ENCODE measurements at places on chromosomes 3 and 15. TPM values are rescaled to one million over a fixed set of nuclear protein-coding genes. Genes with fewer than 3 reads are reported as not detected.

ZNF654 gene
- 14.7 TPM for total RNA-seq

BOC gene
- 31.4 TPM for total RNA-seq

- no peak for DNase-seq
These were observed 137.4 kb downstream of the GAP43 start for GRCh38 chr3:115760716-115761115.

DNA sequence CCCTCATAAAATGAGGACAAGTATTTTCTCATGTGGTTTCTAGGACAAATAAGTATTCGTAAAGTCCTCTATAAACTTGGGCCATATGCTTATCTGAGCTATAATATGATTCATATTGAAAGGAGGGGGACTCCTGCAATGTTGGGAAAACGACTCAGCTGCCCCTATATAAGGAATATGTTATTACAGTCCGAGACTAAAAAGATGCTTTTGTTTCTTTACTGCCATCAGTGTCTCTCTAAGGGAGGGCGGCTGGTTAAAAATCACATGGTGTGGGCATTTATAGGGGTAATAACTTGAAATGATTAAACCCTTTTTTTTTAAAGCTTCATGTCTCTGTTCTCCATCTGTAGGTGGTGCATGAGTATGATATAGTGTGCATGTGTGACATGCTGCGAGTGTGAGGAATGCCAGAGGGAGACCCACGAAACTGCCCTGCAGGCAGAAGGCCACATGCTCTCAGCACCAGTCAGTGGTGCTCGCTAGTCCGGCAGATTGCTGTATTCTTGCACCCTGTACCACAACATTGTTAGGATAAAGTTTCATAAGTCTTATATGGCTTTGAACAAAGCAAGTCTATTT is 256.0 kb upstream of the CTDSPL start:
- no peak for DNase-seq

GRCh38 chr3:24829011-24829581 is 334.4 kb upstream of the THRB start:
- DNase-seq = no peak

- DNase-seq = no peak
These were observed 142.0 kb upstream of the TMC3 start for GRCh38 chr15:81516012-81516411.

DNA sequence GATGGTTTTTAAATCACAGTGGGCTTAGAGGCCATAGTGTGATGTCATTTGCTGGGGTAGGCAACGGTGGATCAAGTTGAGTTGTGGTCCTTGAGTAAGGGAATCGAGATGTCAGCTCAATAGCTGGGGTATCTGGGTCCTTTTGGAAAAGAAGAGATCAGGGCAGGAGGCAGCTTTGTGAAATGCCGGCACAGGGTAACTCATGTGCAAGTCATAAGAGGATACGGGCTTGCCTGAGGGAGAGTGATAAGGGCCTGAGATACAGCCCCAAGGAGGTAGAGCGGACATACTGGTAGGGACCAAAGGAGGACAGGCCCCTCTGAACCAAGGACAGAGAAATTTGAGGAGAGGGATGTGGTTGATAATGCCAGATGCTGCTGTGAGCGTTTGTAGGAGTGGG is 4.2 kb upstream of the FAM131A start:
- no peak for DNase-seq

- DNase-seq = no peak
These were observed 233.4 kb downstream of the FEZF2 start for GRCh38 chr3:62139957-62140356.

DNA sequence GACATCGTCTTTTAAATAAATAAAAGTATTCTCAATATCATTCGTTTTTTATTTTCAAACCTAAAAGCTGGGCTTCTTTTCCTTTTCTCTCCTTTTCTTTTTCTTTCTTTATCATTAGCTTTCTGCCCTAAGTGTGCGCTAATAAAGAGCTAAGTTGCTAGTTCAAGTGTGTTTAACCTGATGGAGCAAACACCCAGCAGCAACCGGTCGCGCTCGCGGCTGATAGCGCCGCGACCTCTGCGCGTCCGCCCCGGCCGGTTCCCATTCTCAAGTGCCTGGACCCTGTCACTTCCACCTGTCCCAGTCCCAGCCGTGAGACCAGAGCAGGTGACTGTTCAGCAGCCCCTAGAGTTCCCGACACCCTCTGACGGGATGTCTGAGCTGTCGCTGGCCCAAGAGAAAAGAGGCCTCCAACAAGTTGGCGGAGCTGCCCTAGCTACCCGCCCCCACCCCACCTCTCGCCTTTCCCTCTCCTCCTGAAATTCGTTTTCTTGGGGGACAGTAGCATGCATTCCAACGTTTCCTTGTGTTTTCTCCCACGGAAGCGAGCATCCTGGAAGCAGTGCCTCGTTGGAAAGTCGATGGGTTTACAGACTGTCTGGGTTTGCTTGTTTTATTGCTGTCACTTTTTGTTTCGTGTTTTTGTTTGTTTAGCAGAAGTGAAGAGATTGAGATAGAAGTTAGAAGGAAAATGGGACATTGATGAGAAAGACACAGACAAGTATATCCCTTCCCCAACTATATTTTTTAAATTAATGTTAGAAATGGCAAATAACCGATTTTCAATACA is 3.1 kb upstream of the MECOM start:
- DNase-seq = no peak

DNA sequence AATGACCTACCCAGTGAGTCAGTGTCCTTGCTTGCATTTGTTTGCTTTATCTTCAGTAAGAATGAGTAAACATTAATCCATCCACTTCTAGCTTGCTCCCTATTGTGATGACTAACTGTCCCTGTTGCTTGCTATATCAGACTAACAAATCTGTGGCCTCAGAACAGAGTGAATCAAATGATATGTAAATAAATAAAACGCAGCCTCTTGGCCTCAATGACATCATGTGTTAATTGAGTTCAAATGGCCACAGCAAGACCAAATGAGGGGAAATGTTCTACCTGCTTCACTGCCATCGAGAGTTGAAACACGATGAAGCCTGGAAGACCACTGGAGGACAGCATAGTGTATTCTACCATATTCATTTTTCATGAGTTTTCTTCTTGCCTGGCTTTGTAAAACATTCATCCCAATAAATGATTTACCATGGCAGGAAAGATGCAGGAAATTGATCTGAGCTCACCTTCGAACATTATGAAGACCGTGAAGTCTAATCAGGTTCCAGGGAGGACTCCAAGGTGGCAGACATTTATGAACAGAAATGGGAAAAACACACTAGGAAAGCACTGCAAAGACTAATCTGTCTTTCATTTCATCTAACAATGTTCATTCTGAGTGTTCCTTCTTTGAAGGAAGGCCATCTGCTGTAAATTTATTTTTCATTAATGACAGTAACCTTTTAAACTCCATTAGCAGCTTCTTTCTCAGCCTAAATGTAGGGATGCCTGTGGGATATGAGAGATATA is 1144.5 kb downstream of the TUSC7 start:
- no peak for DNase-seq

- DNase-seq = no peak
These were observed 179.4 kb downstream of the ABHD5 start for GRCh38 chr3:43870120-43870519.

- no peak for DNase-seq
These were observed 48.1 kb downstream of the PTPN9 start for GRCh38 chr15:75531041-75531450.

DNA sequence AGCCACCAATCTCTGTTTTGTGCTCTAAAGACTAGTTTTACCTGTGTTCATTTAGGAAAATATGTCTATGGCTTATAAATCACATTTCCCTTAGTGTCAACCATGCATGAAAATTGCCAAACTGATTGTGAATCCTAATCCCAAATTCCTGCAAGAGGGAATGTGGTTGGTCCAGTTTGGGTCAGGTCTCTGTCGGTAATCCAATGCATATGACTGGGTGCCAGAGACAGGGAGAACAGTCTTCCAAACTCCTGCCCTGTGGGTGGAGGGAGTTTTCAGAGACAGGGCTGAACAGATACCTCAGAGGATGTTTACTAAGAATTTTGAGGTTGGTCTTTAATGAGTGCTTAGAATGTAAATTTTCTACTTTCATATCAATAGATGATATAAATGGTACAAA is 300.5 kb upstream of the ARL6 start:
- no peak for DNase-seq

DNA sequence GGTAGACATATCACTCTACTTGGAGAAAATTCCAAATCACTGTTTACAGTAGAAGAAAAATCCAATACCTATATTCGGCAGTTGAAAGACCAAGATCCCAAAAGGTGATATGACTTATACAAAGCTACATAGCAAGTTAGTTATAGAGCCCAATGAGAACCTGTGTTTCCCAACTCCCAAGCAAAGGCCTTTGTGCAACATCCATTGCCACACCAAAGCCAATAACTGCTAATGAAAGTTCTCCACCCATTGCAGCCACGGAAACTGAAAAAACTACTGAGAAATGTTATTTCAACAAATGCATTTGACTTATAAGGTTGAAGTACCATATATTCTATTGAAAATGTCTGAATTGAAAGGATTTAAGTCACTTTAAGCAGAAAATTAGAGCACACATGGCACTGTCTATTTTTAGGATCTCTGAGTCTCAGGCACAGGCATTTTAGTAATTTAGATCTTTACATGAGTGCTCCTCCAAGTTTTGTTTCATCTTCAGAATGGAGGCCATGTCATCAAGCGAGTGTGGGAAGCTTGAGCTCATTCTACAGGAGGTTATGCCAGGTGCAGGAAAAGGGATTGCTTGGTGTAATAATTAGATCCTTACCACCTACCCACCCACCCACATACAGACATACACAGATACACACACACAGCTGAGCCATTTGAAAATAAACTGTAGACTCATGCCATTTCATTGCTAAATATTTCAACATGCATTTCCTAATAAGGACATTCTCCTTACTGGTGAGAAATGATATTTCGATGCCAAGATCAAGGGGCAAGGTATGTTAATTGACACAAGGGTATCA is 19.7 kb upstream of the ANO10 start:
- DNase-seq = no peak
